Neural crest cell (in vitro differentiated cells): ENCODE measurements at places on chromosomes 11 and 22. TPM values are rescaled to one million over a fixed set of nuclear protein-coding genes. Genes with fewer than 3 reads are reported as not detected.

The ALDH3B1 gene
- 0.23 and 0.35 TPM in 2 replicates for total RNA-seq

The TRIM51 gene
- not detected in 2 replicates for total RNA-seq

The CALCA gene
- total RNA-seq = not detected in 2 replicates

The MUC15 gene
- not detected in 2 replicates for total RNA-seq
